Eye (tissue), 1 donor: ENCODE measurements at places on chromosomes 16 and 17.
A peak's percentile ranks its signal among the peaks of the same experiment; 100 is the strongest.

DNA sequence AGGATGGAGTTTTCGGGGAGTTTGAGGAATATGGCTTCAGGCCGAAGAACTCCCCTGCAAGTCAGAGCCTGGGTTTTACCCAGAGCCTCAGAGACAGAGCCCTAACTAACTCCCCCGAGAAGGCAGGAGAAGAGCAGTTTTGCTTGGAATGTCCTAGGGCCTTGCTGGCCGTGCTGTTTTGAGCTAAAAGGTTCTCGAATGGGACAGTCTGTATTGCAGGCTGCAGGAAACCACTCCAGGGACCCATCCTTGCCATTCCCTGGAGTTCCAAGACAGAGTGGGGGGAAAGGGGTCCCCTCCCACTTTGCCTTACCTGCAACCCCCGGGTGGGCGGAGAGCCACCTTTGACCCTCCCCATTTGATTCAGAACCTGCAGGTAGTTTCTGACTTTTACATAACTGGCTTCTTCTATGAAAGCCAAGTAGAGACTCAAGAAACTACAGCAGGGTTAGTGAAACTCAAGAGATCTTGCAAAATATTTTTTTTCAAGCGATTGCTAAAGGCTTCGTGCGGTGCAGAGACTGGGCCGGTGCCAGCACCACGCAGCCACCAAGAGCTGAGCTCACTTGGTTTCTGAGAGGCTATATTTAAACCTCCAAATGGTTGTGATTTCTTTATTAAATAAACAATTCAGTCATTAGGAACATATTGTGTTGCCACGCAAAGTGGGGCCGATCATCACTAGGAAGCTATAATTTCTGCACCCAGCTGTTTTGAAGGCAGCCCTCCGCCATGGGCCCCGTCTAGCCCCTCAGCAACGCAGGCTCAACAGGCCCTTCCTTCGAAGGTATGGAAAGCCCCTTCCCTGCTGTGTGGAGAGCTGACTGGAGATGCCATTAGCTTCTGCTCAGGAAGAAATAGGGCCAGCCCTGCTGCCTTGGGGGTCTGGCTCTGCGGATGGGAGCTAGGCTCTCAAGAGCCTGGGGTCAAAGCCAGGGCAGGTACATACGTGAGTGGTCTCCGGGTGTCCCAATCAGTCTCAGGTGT, 223.0 kb downstream of the NTN1 start:
- peak; percentile 64 for DNase-seq

- no peak for DNase-seq
Observed at GRCh38 chr16:51172368-51172767, 21.3 kb upstream of the SALL1 start.

DNA sequence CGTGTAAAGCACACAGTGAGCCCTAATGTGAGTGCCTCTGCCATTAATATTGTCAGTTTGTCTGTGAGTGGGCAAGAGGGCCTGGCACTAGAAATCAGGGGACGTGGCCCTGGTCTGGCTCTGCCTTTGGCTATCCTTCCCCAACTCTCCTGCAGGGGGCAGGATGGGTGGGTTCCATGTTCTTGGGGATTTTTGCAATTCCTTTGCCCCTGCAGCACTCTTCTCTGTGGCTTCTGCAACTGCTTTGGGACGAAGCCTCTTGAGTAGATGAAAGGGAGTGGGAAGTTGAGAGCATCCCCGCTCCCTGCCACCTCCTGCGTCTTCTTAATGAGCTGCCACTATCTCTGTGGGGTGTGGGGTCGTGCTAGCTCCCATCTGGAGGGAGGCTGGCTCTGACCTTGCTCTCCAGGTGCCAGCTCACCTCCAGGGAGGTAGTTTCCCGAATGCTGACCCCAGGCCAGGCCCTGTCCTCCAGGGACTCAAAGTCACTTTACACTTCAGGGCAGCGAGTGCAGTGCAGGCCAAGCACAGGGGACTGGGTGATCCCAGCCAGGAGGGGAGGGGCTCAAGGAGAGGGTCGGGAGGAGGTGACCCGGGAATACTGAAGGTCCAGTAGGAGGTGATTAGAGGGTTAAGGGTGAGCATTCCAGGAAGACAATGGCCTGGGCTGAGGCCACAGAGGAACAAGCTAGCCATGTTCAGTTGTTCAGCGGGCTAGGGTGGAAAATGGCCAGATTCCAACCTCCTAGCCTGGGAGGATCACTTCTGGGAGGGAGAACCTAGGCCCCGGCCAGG, 121.0 kb upstream of the NLRP1 start:
- peak; percentile 56 for DNase-seq

DNA sequence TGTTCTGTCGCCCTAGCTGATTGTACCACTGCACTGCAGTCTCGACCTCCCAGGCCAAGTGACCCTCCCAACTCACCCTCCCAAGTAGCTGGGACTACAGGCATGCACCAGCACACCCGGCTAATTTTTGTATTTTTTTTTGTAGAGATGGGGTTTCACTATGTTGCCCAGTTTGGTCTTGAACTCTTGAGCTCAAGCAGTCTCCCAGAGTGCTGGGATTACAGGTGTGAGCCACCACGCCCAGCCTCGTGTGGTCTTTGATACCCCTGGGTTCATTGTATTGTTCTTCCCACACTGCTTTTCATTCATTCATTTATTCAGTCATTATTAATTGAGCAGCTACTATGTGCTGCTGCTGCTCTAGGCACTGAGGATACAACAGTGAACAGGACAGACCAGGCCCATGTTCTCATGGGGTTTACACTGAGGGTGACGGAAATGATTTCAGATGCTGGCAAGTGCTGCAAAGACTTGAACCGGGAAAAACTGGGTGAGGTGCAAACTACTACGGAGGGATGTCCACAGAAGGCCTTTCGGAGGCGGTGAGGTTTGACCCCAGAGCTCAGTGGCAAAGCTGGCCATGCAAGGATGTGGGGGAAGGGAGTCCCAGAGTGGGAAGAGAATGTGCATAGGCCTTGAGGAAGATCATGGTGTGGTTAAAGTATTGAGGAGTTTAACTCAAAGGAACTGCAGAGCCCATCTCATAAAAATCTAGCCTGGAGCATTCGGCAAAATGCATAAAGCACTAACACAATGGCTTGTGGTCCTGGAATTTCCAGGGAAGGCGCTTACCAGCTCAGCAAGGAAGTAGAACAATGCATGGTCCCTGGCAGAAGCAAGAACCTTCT, 10.9 kb downstream of the ABCC1 start:
- DNase-seq: no peak

DNA sequence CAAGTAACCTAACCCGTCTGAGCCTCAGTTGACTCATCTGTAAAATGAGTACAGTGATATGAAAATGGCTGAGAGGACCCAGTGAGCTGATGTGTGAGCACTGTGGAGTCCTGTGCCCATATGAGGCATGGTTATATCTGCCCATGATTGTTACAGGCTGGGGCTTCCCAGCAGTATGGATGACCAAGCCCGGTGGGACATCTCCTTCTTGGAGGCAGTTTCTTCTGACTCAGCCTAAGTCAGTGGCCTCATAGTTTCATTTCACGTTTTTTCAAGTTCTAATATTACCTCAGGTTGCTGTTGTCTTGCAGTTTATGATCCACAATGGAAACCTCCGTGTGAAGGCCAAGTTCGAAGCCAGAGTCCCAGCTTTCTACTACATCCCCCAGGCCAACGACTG, 4.8 kb downstream of the ADAP2 start:
- DNase-seq: no peak

- DNase-seq: peak; percentile 40
Observed at GRCh38 chr17:29597361-29598172, 4.6 kb downstream of the ANKRD13B start.

GRCh38 chr17:59846394-59847165, 46.2 kb downstream of the TUBD1 start:
- DNase-seq: no peak

DNA sequence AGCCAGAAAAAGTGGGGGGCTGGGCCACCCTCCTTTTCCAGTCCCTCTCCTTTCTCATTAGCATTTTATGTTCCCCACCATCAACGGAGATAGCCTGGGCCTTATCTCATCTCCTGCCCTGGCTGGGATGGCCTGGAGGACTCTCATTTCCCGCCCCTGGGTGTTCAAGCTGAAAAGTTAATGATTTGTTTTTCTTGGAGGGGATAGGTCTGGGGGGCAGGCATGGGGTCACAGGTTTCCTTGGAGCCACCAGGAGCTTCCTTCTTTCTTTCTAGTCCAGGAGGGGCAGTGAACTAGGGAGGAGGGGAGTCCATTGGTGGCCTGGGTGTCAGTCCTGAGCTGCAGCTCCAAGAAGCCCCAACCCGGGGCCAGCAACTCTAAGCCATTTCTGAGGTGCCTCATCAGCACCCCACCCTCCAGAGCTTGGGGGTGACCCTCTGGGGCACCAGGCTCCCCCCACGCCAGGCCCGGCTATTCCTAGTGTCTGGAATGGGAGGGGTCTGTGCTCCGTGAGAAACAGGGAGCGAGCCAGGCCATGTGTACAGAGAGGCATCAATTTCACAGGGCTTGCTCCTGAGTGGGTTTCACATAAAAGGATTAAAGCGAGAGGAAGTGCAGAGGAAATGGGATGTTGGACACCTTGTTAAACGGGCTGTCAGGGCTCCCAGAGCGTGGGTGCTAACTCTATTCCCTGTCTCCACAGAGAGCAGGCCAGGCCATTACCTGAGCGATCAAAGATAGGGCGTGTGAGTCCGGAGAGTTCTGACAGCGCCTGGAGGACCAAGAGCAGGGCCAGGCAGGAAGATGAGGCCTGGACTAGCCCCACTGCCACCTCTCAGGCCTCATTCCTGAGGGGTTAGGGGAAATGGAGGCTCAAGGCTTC, 90.6 kb upstream of the LHX1 start:
- DNase-seq: no peak

DNA sequence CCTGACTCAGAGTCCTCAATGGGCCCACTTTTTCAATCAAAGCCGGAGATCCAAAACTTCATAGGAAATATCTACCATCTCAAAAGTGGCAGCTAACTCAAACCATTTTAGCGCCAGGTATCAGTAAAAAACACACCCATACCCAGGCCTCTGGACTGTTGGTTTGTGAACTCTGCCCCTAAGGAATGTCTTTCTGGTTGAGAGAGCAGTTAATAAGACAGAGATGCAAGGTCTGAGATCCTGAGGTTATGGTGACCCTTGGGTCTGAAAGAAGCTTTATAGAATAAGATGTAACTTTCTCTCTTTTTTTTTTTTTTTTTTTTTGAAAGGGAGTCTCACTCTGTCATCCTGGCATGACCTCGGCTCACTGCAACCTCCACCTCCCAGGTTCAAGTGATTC, 350.5 kb downstream of the SOX9 start:
- DNase-seq: no peak

DNA sequence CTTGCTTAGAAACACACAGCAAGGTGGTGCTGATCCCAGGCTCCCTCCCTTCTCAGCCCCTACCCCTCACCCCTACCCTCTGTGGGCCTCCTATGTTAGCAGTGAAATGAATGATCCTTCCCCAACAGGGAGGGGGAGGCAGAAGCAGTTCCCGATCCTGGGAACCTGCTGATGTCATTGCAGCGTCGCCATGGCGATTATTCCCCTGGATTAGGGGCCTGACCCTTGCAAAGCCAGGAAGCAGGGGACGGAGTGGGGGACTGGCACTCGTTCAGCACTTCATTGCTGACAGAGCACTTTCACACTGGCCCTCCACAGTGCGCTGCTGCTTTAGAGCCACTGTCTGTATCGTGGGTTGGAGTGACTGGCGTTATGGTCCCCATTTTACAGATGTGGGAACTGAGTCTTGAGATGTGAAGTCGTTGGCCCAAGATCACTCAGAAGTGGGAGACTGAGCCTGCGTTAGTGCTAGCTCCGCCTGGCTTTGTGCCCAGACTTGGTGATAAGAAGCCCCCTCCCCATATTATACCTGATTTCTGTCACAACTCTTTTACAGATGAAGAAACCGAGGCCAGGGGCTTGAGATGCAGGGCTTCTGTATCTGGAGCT, 26.6 kb downstream of the LASP1 start:
- peak; percentile 36 for DNase-seq

DNA sequence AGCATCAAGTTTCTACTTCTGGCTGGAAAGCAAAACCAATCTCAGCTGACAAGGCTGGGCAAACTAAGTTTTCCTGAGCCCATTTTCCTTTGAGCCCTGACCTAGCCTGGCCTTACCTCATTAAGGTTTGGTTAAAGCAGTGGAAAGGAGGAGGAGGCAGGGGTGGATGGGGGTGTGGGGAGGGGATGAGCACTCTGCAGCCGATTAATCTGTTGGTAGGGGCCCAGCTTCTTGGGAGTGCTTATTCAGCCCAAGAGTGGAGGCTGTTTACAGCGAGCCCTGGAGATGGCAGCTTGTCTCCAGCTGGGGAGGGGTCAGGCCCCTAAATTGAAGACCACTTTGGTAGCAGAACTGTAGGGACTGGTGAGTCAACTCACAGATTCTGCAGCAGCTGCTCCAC, 12.0 kb downstream of the SMCR8 start:
- no peak for DNase-seq

DNA sequence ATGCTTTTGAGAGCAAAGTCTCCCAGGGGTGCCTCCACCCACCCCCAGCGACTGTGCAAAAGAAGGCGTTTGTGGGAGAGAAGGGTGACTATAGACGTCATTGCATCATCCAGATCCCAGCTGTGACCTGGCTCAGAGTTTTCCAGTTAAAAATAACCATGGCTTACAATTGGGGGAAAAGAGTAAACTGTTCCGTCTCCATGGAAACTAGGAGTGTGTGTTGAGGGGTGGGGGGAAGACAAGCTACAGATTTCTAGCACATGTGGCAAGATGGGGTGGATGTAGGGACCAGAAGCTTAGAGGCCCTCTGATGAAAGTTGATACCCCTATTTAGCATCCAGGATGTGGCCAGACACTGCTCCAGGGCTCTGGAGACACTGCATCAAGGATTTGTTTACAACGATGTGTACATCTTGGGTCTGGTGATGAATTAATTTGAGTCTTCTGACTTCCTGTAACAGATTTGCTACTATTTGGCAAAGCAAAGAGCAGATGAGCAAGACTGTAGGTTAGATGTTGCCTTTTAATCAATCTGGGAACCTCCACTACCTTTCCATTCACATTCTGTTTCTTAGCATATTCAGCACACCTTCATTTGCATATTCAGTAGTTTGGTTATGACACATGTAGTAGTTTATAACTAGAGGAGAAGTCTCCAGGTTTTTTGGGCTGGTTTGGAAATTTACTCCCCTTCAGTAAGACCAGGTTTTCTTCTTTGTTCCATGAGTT, 6.2 kb upstream of the DUSP14 start:
- DNase-seq: peak; percentile 37

DNA sequence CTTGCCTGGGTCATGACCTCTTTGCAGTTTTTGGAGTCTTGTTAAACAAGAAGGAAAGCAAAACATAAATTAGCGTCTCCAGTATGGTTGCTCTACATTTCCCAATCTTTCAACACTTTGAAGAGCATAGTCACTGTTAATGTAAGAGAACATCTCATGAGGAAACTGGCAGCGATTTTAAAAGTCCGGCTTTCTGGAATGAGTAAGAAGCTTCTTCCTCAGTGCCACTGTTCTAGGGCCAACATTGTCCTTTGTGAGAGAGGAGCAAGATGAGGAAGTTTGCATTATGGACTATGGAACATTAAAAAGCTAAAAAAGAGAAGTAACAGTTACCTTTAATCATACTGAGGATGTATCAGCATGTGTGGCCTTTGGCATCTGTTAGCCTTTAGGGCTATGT, 73.1 kb downstream of the WNT3 start:
- DNase-seq: no peak

DNA sequence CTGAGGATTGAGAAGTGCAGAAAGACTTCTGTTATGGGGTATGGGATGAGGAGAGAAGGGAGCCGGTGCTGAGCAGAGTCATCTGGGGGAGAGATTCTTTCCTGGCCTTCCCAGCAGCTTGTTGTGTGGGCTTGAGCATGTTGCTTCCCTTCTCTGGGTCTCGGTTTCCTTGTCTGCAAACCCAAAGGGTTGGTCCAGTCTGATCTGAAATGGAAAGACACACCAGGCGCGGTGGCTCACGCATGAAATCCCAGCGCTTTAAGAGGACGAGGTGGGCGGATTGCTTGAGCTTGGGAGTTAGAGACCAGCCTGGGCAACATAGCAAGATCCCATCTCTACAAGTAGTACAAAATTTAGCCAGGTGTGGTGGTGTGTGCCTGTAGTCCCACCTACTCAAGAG, 6.0 kb downstream of the SOCS3 start:
- DNase-seq: no peak
